ENCODE measurements at places on chromosomes 4 and X.

DNA sequence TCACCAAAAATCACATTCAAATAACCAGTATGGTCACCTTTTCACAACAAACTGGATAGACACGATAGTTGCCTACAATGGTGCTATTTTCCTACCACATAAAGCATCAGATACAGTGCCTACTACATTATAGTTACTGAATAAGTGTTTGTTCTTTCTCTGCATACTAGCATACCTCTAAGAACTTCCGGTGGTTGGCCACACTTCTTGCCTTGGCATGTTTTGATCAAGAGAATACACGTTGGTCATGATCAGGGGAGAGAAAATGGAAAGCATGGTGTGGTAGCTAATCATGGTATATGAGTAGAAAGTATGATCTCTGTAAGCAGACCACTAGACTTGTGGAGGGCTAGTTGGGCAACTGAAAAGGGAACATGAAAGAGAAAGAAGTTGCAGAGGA, 322.8 kb upstream of the DIAPH2 start:
- DNase-seq = no peak

DNA sequence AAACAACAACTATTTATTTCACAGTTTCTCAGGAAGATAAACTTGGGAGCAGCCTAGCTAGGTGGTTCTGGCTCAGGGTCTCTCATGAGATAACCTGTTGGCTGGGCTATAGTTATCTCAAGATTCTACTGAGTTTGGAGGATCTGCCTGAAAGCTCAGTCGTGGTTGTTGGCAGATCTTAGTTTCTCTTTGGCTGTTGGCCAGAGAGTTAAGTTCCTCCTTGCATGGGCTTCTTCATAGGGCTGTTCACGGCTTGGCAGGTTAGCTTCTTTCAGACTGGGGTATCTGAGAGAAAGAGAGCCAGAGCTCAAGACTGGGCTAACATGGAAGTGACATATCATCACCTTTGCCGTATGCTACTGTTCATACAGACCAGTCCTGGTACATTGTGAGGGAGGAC, 28.7 kb downstream of the SEC24B start:
- no peak for DNase-seq

- no peak for DNase-seq
Measured at GRCh38 chr4:93501946-93502345, 326.6 kb upstream of the ATOH1 start.

DNA sequence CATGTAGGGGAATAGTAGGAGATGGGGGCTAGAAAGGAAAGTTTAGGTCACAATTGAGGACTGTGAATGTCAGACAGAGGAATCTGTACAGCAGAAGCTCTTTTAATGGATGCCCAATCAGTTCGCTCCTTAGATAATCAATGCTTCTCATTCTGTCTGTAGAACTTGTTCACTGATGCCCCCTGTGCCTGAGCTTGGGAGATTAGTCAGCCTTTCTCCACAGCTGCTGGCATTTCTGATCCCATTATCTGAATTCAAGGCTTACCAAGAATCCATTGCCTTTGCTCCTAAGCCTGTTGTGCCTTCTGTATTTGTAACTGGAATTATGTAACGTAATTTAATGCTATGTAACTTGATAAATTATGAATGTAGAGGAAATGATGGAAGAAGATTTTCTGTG, 53.2 kb upstream of the BBS12 start:
- no peak for DNase-seq

GRCh38 chrX:142186103-142186502, 19.0 kb downstream of the MAGEC2 start:
- DNase-seq = no peak

- no peak for DNase-seq
Measured at GRCh38 chr4:75516144-75516543, 1.9 kb downstream of the THAP6 start.

- DNase-seq = no peak
Measured at GRCh38 chr4:184167576-184167975, 50.1 kb downstream of the ENPP6 start.

DNA sequence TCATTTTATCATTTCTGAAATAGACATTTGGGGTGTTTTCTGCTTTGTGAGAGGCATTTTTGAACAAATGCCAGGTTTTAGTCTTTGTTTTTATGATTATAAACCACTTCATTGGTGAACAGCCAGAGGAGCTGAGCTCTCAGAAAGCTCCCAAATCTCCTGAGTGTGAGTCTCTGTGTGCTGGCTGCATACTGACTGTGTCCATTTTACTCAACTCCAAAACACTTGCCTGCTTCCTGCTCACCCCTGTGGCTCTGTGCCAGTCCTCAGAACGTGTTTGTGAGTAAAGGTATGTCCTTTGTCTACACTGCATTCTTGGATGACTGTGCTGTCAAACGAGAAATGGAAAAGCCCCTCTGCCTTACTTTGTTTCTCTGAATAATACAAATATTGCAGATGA, 5.4 kb upstream of the LRAT start:
- DNase-seq = no peak

GRCh38 chr4:146477054-146477453, 44.7 kb downstream of the SLC10A7 start:
- DNase-seq = no peak

- DNase-seq = no peak
Measured at GRCh38 chrX:34813618-34814017, 129.0 kb upstream of the FAM47B start.

DNA sequence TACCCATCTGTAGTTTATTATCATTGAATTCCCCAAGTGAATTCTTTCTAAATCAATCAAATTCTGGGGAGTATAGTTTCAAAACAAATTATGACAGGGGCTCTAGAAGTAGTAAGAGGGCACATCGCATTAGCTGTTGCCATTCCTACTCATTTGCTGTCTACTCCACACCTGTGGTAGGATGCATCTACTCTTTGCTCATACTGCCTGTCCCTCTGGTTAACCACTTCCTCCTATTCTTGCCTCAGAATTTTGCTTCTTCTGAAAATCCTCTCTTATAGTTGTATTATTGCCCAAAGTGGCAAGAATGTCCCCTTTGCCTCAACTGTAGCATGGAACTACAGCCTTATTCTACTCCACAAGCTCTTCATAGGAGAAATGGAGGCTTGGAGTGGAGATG, 12.7 kb upstream of the DGKK start:
- DNase-seq = no peak

DNA sequence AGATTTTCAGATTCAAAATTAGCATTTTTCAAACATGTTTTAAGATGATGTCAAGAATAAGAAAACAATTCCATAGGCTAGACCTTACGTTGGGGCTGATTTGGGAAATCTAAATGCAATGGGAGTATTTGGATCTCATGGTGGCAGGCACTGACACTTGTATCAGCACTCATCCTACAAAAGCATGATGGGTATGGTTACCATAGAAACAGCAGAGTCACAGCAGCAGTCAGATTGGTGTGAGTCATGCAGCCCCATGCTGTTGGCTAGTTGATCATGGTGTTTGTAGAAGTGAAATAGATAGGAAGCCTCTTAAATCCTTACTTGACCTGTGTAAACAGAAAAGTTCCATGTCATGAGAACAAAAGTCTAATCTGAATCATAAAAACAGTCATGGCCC, 1637.3 kb upstream of the PABPC4L start:
- no peak for DNase-seq

GRCh38 chr4:150323406-150324325, 245.4 kb downstream of the DCLK2 start:
- DNase-seq = no peak

GRCh38 chr4:105979506-105979905, 84.2 kb downstream of the NPNT start:
- DNase-seq = no peak
